CD4-positive, alpha-beta T cell treated with Interleukin-17A for 1 hour (primary cell): ENCODE measurements at places on chromosomes 11 and 22.

DNA sequence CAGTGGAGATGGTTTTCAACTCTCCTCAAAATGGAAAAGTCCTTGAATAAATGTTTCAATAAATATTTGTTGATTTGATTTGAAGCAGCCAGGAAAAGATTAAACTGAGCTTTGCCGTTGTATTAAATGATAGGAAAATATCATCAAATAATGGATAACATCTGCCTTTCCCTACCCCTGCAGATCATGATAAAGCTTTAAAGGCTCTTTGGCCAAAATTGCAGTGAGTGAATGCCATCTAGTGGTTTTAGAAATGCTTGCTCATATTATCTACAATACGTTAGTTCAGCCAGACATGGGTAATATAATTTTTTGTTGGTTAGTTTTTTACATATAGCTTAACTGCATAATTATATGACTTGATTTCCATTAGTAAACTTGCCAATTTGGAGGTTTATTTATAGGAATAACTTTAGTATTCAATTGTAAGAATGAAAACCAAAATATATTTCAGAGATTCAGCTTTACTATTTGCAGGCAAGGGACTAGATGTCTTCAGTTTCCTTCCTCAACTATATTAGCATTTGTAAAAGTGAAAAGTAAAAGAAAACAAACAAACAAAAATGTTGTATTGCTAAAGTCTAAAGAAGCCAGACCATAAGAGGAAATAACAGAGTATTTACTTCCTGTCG lies 159.2 kb downstream of the MSANTD4 start:
- DNase-seq = peak; percentile 45

DNA sequence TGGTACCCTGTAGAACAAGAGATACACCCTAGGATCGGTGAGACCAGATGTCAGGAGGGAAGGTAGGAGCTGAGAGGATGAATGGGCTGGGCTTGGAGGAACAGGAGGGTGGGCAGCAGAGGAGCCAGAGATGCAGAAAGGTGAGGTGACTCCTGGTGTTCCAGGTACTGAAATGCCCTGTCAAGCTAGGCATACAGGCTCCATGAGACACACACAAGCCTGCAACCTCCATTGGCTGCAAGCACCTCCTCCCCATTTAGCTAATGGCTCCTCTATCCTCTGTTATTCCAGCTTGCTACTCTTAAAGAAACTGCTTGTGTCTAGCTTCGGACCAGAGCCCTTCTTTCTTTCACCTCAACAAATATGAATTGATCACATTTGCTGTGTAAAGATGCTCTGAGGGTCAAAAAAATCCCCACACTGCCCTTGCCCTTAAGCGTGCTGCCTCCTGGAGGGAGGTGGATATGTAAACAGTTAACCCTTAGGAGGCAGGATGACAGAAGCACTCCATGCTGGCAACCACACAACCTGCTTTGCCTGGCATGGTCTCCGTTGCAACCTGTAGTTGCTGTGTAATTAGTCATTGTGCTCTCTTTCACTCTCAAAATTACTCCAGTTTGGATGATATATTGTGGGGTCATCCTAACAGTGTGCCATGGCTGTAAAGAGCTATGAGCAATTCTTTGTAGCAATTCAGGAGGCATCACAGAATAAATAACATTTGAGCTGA lies 156.0 kb downstream of the PKNOX2 start:
- DNase-seq = no peak

DNA sequence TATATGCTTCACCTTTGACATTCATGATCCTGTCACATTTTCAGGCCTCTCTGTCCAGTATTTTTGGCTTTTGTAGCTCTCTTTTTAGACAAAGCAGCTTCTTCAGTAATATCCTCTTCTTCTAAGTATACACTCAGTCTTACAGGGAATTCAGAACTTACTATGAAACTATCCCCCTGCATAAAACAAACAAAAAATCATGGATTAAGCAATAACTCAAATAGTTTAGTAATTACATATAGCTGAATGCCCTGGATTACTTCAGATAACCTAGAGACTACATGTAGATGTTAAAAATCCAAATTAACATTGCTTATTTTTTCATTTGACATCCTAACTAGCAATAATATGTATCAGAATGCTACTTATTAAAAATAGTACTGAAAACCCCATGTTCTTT lies 5.2 kb downstream of the TAF1D start:
- no peak for DNase-seq

GRCh38 chr22:37103656-37104452 lies 5.7 kb downstream of the TMPRSS6 start:
- no peak for DNase-seq

- DNase-seq = no peak
These were observed 122.7 kb downstream of the GRIA4 start for GRCh38 chr11:105732611-105733010.

GRCh38 chr22:46878191-46878948 lies 115.9 kb downstream of the TBC1D22A start:
- DNase-seq = no peak

- DNase-seq = no peak
These were observed 39.6 kb downstream of the CUL5 start for GRCh38 chr11:108048269-108048668.

- no peak for DNase-seq
These were observed 29.3 kb upstream of the PAMR1 start for GRCh38 chr11:35554491-35555437.
